Esophagus squamous epithelium (tissue), 5 donors: ENCODE measurements at places on chromosomes 13 and 19.

DNA sequence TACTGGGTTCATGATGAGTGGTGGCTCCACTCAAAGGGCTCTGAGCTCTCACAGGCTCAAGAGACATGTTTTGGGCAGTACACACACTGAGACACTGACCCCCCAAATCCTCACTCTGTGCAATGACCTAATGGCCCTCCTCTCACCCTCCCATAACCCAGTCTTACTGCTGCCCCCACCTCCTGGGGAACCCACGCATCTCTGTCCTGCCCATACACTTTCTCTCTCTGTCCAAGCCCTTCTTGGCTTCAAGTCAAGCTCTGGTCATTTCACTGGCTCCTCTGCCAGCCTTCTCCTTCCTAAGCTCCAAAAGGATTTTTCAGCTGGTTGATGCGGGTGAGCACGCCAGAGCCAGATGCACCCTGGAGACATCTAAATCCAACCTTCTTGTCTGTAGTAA lies 187.9 kb upstream of the TSHZ3 start:
- no peak for DNase-seq

- no peak for DNase-seq
Observed at GRCh38 chr13:92137520-92137919, 739.1 kb downstream of the GPC5 start.

- no peak for DNase-seq
Observed at GRCh38 chr13:101544979-101545378, 92.5 kb downstream of the ITGBL1 start.

- peak; percentile 31 for DNase-seq
Observed at GRCh38 chr19:46373491-46374359, 26.8 kb downstream of the PPP5C start.

GRCh38 chr13:95100525-95101433 lies 200.5 kb downstream of the ABCC4 start:
- DNase-seq = no peak

DNA sequence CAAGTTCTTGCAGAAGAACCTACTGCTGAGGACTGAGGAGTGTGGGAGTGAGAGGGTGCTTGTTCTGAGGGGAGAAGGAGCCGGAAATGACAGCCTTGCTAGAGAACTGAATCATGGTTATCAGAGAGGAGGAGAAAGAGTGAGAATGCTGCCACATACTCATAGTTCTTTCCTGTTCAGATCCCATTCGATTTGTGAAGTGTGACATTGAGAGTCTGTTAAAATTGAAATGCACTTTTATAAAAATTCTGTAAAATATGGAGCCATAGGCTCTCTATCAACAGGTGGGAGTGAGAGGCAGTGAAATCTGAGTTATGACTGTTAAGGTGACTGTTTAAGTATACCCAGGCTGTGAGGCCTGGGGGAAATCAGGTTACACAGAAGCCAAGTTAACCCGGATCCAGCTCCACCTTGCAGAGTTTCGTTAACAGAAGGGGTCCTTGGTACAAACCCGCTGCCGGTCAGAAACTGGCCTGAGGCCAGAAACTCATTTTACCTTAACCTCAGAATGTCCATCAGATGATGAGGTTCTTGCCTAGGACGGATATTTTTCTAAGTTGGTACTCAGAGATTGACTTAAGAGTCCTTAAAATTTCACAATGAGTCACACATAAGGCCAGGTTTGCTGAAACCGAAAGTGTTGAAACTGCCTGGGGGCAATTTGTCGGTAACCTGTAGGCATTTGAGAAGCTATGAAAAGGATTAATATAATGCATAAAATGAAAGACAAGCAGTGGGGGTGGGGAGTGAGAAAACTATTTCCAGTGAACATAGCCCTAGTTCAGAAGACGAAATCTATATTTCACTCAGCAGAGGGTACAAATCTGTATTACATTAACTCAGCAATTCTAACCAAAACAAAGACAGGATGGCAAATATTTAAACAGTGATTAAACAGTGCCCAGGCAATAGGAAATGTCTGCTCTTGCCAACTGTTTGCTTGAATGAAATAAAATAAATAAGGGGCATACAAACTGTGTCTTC lies 350.5 kb downstream of the KCNRG start:
- DNase-seq = no peak

GRCh38 chr13:26929971-26930730 lies 169.6 kb upstream of the GPR12 start:
- no peak for DNase-seq

DNA sequence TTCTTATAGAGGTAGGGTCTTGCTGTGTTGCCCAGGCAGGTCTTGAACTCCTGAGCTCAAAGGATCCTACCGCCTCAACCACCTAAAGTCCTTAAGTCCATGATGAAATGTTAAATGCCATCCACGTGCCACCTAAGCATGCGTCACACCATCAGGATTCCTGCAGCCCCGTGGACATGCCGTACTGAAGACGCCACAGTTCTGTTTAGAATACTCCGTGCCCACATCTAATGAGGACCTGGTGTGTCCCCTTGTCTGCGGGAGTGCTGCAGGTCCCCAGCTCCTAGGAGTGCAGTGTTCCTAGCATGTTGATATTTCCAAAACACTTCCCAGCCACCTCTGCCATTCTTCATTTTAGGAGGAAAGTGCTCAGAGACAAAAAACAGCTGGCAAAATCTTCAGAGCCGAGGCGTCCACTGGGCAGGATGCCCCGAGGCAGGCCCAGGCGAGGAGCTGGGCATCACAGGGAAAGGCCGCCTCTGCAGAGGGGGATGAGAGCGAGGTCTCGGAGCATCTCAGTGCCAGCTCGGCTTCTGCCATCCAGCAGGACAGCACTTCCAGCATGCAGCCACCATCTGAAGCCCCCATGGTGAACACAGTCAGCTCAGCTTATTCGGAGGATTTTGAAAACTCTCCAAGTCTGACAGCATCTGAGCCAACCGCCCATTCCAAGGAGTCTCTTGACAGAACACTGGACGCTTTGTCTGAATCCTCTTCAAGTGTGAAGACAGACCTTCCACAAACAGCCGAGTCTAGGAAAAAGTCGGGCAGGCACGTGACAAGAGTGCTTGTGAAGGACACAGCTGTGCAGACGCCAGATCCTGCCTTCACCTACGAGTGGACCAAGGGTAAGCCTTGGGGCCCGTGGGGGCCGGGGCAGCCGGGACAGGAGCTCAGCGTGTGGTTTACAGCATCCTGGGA lies 13.2 kb downstream of the C19orf44 start:
- DNase-seq = no peak
